Activated CD4-positive, alpha-beta T cell treated with anti-CD3 and anti-CD28 coated beads, Interleukin-2, amount 10 ng/mL, durations not matched to agents 7 days and 5 days (primary cell): ENCODE measurements at places on chromosomes 11 and 22. TPM values are rescaled to one million over a fixed set of nuclear protein-coding genes. Genes with fewer than 3 reads are reported as not detected.

DNA sequence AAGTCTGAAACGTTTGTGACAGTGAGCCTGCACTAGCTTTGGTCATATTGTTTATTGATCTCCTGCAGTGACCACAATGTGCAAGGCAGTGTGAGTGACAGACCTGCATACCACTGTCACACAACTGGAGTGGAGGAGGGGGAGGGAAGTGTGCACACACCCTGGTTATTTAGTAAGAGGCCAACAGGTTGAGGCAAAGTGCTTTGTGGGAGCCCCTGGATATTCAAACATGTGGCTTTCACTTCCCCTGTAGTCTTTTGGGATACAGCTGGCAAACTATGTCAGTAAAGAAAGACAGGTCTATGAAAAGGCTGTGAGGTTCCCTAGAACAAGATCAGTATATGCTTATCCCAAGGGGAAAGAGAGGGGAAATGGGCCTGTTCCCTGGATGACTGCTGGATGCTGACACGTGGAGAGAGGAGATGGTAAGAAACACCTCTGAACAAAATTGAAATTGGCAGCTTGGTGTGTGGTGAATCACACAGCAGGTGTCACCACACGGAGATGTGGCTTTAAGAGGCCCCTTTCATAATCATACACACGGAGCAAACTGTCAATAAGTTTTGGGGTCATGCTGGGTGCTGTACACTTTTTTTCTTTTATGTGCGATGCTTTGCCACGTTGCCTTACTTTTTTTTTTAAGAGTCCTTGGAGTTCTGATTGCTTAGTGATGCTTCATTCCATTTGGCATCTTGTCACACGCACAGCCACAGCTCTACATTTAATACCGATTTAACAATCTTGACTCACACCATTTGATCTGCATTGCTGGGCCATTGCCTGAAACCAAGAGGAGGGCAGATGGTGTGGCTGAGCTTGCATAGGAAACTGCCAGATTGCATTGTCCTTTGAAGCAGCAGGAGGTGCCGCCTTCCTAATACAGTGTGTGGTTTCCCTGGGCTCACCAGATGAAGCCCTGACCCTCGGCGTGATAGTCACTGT, 11.3 kb downstream of the OSBP2 start:
- DNase-seq = no peak

GRCh38 chr11:955154-956063, 29.7 kb downstream of the AP2A2 start:
- no peak for DNase-seq

The USP47 gene
- total RNA-seq = 38.2 TPM

DNA sequence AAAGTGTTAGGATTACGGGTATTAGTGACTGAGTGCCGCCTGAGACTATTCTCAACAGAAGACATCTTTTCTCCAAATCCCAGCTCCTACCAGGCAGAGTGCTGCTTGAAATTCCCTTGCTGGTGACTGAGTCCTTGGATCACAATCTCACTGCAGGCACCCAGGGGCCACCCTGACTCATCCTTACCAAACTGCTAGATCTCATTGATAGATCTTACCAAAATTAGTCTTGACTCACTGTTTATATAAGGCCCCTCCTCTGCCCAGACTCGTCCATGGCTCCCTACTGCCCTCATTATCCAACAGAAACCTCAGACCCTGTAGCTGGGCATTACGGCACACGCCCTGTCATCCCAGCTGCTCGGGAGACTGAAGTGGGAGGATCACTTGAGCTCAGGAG, 14.7 kb downstream of the TBC1D10A start:
- no peak for DNase-seq

DNA sequence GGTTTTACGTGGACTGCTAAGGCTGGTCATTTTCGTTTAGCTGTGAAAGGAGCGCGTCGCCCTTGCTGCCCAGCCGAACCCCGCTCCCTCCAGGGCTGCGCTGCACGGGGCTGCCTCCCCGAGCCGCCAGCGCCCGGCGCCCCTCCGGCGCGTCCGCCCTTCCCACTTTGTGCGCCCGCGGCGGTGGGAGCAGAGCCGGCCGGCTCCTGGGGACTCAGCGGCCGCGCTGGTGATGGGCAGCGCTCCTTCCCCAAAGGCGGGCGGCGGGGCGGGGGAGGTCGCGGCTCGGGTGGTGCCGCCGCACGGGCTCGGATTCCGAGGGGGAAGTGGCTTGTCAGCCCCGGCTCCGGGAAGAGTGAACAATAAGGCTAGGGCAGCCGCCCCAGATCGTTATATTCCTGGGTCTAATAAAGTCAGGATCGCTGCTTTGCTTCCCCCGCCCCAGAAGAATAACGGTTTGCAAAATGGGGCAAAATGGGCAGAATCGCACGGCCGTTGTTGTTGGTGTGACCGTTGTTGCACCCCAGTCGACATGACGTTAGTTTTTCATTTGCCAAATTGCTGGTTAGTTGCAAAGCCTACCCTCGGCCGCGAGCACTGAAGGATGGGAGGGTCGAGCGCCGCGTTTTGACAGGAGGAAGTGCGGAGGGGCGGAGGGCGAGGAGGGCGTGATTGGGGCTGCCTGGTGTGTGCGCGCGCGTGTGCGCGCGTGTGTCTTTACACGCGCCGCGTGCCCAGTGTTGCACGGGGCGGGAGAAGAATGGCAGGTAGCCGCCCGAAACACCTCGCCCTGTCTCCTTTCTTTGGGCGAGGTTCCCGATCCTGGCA, 745 bp downstream of the NCAM1 start:
- DNase-seq = peak; percentile 13

The PRR33 gene
- not detected for total RNA-seq

- no peak for DNase-seq
Observed at GRCh38 chr11:120563703-120564572, 52.4 kb downstream of the GRIK4 start.

DNA sequence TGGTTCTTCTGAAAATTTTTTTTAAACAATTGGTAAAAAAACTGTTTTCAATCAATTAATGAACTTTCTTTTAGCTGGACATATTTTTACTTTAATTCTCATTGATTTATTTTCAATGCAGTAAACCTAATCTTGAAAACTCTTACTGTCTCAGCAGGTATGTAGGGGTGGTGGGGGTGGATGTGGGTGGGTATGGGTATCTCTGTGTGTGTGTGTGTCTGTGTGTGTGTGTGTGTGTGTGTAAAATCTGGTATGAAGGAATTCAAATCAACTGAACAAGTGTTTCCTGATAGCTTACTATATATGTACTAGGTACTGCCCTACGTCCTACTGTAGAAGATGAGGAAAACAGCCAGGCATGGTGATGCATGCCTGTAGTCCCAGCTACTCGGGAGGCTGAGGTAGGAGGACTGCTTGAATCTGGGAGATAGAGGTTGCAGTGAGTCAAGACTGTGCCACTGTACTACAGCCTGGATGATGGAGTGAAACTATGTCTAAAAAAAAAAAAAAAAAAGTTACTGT, 75.5 kb downstream of the MRTFA start:
- DNase-seq = no peak

The AP5B1 gene
- 20.2 TPM for total RNA-seq

DNA sequence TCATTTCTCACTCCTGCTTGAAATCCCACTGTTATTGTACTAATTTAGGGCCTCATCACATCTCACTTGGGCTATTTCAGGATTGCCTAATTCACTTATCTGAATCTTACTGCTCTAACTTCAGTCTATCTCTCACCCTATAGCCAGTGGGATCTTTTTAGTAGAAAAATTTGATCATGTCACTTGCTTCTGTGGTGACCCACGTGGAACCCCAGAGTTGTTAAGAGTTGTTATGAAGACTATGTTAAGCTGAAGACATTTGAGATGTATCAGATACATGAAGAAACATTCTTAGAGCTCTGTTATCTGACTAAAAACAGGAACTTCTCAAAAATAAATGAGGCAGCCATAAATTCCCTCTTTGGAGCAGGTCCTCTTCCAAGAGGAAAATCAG, 1375.6 kb upstream of the TENM4 start:
- DNase-seq = no peak

GRCh38 chr11:104624021-104624420, 274.2 kb downstream of the CASP12 start:
- DNase-seq = no peak

GRCh38 chr11:10674440-10674855, 19.1 kb downstream of the IRAG1 start:
- no peak for DNase-seq
